Small intestine (tissue), 16 donors: ENCODE measurements at places on chromosomes 6 and 20.

GRCh38 chr20:61773926-61774587, 291.6 kb downstream of the TAF4 start:
- no peaks in the 10 kb centered on the region for H3K4me1 ChIP-seq
- H3K36me3 ChIP-seq: no peaks in the 10 kb centered on the region
- H3K27me3 ChIP-seq: no peaks in the 10 kb centered on the region
- H3K27ac ChIP-seq: no peak overlapping the region

- no peak overlapping the region for H3K27ac ChIP-seq
- no peak overlapping the region for H3K4me3 ChIP-seq
- no peak for DNase-seq
- no peaks in the 10 kb centered on the region for H3K27me3 ChIP-seq
- H3K36me3 ChIP-seq: no peaks in the 10 kb centered on the region
Measured at GRCh38 chr6:123016431-123017103, 20.5 kb downstream of the CLVS2 start.

DNA sequence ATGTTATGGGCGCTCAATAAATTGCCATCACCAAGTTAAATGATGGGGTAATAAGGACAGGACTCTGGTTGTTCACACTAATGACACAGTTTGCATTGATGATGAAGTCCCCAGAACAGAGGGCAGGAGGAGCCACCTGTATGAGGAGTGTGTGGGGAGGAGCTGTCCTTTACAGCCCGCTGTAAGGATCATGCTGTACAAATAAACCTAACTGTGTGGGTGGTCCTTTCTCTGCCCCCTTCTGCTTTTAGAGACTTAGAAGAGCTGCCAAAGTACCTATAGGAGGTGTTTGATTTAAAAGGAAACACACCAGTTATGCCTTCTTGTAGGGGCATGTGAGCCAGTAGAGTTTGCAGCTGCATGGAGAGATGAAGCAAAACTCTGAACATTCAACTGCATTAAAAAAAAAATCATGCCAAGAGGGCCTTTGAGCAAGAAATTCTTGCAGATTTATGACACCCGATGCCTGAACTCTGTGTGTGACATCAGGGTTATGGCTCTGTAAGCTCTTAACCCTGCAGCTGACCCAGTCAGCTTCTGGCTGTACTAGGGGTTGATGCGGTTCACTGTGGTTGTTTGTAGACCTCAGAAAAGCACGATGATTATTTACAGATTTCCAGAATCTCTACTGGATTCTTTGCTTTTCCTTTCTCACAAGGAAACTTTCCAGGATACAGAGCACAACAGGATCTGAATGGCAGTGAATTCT, 67.4 kb downstream of the UST start:
- no peaks in the 10 kb centered on the region for H3K4me1 ChIP-seq
- H3K27ac ChIP-seq: no peak overlapping the region
- H3K36me3 ChIP-seq: no peaks in the 10 kb centered on the region
- H3K27me3 ChIP-seq: no peaks in the 10 kb centered on the region
- no peak for DNase-seq

DNA sequence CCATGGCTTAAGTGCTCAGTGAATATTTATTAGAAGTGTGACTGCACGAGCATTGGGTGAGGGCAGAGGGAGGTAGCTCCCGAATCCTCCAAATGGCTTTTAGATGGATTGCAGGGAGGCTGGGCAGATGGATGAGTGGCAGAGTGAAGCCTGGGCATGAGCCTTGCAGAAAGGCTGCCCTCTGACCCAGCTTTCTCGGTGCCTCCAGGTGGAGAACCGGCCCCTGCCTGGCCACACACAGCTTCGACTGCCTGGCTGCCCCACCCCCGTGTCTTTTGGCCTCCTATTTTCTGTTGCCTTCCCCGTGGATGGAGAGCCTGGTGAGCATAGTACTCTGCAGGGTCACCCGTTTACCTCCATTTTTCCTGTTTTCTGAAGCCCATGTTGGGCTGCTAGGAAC, 3.4 kb downstream of the VARS2 start:
- no peak overlapping the region for H3K4me3 ChIP-seq
- DNase-seq: no peak
- no peak overlapping the region for H3K27ac ChIP-seq
- peaks cover 30% of the 10 kb centered on the region for H3K36me3 ChIP-seq
- H3K27me3 ChIP-seq: no peaks in the 10 kb centered on the region

GRCh38 chr6:32982084-32982701, 13.8 kb downstream of the BRD2 start:
- no peak overlapping the region for H3K27ac ChIP-seq
- peaks cover 37% of the 10 kb centered on the region for H3K4me1 ChIP-seq
- peaks cover 39% of the 10 kb centered on the region for H3K36me3 ChIP-seq
- DNase-seq: no peak
- H3K27me3 ChIP-seq: no peaks in the 10 kb centered on the region

DNA sequence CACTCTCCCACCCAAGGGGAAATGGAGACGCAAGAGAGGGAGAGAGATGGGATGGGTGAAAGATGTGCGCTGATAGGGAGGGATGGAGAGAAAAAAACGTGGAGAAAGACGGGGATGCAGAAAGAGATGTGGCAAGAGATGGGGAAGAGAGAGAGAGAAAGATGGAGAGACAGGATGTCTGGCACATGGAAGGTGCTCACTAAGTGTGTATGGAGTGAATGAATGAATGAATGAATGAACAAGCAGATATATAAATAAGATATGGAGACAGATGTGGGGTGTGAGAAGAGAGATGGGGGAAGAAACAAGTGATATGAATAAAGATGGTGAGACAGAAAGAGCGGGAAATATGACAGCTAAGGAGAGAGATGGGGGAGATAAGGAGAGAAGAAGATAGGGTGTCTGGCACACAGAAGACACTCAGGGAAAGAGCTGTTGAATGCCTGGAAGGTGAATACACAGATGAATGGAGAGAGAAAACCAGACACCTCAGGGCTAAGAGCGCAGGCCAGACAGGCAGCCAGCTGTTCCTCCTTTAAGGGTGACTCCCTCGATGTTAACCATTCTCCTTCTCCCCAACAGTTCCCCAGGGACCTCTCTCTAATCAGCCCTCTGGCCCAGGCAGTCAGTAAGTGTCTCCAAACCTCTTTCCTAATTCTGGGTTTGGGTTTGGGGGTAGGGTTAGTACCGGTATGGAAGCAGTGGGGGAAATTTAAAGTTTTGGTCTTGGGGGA, 754 bp downstream of the TNF start:
- H3K4me3 ChIP-seq: peak overlapping the region; percentile 24
- peaks cover 21% of the 10 kb centered on the region for H3K27me3 ChIP-seq
- H3K36me3 ChIP-seq: no peaks in the 10 kb centered on the region
- no peak for DNase-seq

GRCh38 chr20:57386762-57387161, 4.4 kb upstream of the RBM38 start:
- no peak overlapping the region for H3K27ac ChIP-seq
- peaks cover 8% of the 10 kb centered on the region for H3K4me1 ChIP-seq
- no peak for DNase-seq

- H3K36me3 ChIP-seq: no peaks in the 10 kb centered on the region
- H3K27ac ChIP-seq: no peak overlapping the region
- no peaks in the 10 kb centered on the region for H3K27me3 ChIP-seq
- DNase-seq: no peak
- no peak overlapping the region for H3K4me3 ChIP-seq
Measured at GRCh38 chr20:6184086-6184485, 61.3 kb upstream of the FERMT1 start.

GRCh38 chr6:45813943-45814342, 201.7 kb downstream of the CLIC5 start:
- no peak overlapping the region for H3K4me3 ChIP-seq
- no peaks in the 10 kb centered on the region for H3K4me1 ChIP-seq
- no peak for DNase-seq
- H3K27ac ChIP-seq: no peak overlapping the region

- no peak overlapping the region for H3K4me3 ChIP-seq
- peak; percentile 18 for DNase-seq
Measured at GRCh38 chr6:11605507-11605905, 68.0 kb downstream of the TMEM170B start.

DNA sequence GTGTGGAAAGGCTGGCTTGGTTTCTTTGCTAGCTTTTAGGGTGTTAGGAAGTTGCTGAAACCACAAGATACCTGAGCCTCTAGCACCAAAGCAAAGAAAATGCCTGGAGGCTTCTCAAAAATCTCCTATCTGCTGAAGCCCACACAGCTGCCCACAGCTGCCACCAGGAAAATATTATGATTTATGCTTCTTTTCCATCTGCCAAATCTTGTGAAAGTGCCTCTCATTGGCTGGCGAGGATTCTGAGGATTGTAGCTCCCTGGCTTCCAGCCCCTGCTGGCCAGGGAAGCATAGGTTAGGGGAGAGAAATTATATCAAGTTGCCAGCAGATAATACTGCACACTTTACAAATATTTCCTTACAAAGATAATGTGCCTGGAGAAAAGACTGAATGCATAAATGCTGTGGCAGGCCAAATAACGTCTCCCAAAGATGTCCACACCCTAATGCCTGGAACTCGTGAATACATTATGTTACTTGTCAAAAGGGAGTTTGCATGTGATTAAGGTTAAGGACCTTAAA, 98.4 kb downstream of the MRPL14 start:
- no peak for DNase-seq
- H3K36me3 ChIP-seq: no peaks in the 10 kb centered on the region
- no peak overlapping the region for H3K4me3 ChIP-seq

DNA sequence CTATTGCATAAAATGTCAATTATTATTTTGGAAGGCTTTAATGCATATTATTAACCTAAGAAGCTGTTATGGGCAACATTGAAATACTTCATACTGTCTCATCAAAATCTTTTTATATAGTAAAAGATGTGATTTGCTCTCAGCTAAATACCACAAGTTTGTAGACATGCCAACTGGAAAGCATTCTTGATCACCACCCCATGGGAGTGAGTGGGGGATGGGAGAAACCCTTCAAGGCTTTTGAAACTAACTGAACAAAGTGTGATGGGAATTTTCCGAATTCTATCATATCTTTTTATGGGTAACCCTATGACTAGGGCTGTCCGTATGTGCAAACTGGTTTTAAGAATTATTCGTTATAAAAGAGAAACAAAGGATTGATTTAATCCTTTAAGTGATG, 377.3 kb upstream of the JAG1 start:
- DNase-seq: no peak
- no peak overlapping the region for H3K4me3 ChIP-seq
- no peaks in the 10 kb centered on the region for H3K36me3 ChIP-seq

DNA sequence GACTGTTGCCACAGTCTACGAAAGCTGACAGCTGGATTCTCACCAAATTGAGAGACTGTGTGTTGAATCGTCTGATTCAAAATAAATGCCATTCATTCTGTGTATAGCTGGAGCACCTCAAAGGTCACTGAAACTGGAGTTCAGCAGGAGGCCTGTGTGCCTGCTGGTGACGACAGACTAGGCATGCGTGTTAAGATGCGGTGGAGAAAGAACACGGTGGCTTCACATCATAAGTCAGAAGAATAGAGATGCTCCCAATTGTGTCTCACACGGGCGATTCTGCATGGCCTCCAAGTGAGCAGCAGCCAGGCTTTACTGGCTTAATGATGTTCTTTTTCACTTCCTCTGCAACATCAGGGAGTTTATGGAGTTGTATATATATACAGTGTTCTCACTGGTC, 32.3 kb downstream of the SNHG17 start:
- no peak for DNase-seq
- no peak overlapping the region for H3K27ac ChIP-seq
- no peak overlapping the region for H3K4me3 ChIP-seq
- no peaks in the 10 kb centered on the region for H3K36me3 ChIP-seq
- H3K4me1 ChIP-seq: no peaks in the 10 kb centered on the region

GRCh38 chr6:17388365-17388764, 5.0 kb upstream of the CAP2 start:
- DNase-seq: no peak
- peaks cover 5% of the 10 kb centered on the region for H3K4me1 ChIP-seq
- H3K36me3 ChIP-seq: no peaks in the 10 kb centered on the region

DNA sequence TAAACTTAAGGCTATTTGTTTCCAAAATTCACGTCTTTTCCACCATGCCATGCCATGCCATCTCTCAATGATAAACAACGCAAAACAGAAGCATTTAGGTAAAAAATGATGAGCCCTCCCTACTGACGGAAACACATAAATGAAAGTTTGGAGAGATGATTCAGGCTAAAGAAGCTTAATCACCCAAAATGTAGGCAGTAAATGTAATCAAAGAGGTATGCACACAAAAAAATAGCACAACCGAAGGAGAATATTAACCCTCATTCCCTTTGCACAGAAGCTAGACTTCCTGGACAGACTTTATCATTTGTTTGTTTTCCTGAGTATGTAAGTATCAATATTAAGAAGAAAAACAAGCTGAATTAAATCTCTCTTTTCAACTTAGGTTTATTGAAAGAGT, 28.8 kb downstream of the DCDC2 start:
- no peaks in the 10 kb centered on the region for H3K36me3 ChIP-seq
- DNase-seq: no peak
- H3K27ac ChIP-seq: no peak overlapping the region
- H3K4me3 ChIP-seq: no peak overlapping the region
- H3K4me1 ChIP-seq: no peaks in the 10 kb centered on the region
- no peaks in the 10 kb centered on the region for H3K27me3 ChIP-seq

- no peak for DNase-seq
- H3K27me3 ChIP-seq: no peaks in the 10 kb centered on the region
- peak overlapping the region; percentile 90 for H3K4me3 ChIP-seq
- peaks cover 2% of the 10 kb centered on the region for H3K4me1 ChIP-seq
- peak overlapping the region; percentile 96 for H3K27ac ChIP-seq
- H3K36me3 ChIP-seq: peaks cover 27% of the 10 kb centered on the region
Measured at GRCh38 chr6:32844839-32845383, 1.1 kb upstream of the PSMB8 start.

DNA sequence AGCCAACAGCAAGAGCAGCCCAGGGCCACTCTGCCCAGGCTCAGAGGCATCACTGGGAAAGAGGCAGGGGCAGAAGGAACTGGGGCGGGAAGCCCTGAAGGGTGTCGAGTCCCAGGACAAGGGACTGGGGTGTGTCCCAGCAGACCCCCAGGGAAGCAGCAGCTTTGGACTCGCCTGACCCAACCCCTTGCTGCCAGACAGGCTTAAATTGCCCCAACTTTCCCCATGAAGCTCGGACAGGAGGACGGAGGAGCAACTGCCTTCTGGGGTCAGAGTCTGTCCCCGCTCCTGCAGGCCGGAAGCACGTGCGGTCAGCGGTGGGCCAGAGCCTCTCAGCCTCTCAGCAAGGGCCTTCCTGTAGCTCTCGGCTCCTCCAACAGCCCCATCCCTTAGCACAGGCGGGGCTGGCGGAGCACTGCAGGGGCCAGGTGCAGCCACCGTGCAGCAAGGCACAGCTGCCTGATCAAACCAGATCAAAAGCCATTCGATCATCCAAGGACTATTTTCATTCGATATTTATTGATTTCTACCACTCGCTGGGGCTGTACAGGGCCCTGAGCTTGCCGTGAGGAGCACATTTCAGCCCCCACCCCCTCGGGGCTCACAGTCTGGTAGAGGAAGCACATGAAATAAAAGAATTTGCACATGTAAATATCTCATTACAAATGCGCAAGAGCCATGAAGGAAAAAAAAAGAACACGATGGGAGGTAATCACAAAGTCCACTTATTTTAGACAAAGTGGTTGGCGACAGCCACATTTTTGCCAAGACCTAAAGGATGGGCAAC, 31.8 kb upstream of the STX16 start:
- H3K27ac ChIP-seq: no peak overlapping the region
- peaks cover 2% of the 10 kb centered on the region for H3K27me3 ChIP-seq
- no peak for DNase-seq
- H3K4me3 ChIP-seq: no peak overlapping the region
